Dermis blood vessel endothelial cell (primary cell): ENCODE measurements at places on chromosomes 4 and X. TPM values are rescaled to one million over a fixed set of nuclear protein-coding genes. Genes with fewer than 3 reads are reported as not detected.

- DNase-seq: no peak
These were observed 1418.6 kb downstream of the STIM2 start for GRCh38 chr4:28279249-28279648.

DNA sequence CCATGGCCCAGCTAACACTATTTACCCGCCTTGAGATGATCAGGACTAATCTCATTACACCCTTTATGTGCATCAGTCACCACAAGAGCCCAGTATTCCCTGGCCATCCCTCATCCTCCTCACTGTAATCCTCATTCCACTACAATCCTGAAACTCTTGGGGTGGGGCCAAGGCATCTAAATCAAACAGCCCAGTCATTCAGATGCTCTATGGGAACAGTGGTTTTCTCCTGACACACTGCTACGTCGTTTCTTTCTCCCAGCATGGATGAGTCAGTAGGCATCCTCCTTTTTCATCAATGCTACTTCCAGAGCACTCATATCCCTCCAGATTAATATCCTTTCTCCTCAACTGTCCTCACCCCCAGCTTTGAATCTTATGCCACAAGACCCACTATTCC lies 5.6 kb downstream of the SDAD1 start:
- DNase-seq: peak; percentile 13

AMOT gene
- 2.0 and 7.1 TPM in 2 replicates for total RNA-seq

- no peak for DNase-seq
These were observed 44.7 kb downstream of the PTTG2 start for GRCh38 chr4:38004887-38005286.

DNA sequence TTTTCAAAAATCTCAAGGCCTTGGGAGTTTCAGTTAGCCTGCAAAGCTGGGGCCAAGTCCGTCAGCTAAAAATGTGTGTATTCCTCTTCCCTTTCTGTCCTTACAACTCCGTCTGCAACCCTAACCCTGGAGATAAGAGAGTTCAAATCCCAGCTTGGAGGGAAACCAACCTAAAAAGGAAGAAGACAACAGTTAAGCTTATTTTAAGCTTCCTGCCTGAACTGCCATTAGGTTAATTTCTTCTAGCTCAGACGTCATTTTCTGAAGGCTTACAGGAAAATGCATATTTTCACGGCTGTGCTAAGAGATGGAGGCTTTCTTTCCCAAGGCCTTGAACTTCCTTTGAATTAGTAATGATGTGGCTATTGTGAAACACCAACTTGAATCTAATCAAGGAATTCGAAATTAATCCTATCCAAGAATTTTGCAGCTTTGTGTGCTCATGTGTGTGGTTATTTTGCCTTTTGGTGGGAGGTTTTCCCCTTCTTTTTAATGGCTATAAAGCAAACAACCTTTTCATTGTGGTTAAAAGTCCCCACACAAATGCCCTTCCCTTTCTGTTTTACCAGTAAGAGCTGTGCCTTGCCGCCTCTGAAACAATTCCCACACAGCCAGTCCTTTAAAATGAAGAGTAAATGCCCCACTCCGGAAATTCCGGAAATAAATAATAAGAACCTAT lies 103.5 kb downstream of the IRF2 start:
- DNase-seq: peak; percentile 52

EVC2 gene
- 8.7 and 11.9 TPM in 2 replicates for total RNA-seq

- peak; percentile 61 for DNase-seq
These were observed 11.7 kb upstream of the BCOR start for GRCh38 chrX:40109288-40110008.

SCML1 gene
- total RNA-seq: 6.3 and 10.5 TPM in 2 replicates

- peak; percentile 94 for DNase-seq
These were observed 5.0 kb downstream of the TACC3 start for GRCh38 chr4:1726146-1726934.

TMA16 gene
- total RNA-seq: 27.3 and 32.5 TPM in 2 replicates

GRCh38 chr4:68360231-68360968 lies 10.5 kb upstream of the YTHDC1 start:
- DNase-seq: no peak

DNA sequence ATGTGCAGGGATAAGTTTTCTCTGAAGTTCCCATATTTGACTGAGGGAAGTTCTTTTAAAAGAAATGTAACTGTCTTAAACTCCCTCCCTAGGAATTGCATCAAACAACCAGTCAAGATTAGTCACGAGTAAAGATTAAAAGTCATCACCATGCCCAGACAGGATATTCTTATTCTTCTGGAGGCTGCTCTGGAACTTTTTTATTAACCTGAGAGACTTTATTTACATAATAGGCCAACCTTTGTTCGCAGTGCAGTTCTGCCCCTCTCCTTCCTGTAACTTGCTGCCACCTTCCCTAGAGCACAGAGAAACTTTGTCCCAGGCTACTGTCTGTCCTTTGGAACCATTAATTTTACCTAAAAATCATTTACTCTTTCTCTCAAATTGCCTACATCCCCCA lies 9.8 kb upstream of the HERC3 start:
- no peak for DNase-seq

HOPX gene
- total RNA-seq: 2.6 and 3.1 TPM in 2 replicates

DNA sequence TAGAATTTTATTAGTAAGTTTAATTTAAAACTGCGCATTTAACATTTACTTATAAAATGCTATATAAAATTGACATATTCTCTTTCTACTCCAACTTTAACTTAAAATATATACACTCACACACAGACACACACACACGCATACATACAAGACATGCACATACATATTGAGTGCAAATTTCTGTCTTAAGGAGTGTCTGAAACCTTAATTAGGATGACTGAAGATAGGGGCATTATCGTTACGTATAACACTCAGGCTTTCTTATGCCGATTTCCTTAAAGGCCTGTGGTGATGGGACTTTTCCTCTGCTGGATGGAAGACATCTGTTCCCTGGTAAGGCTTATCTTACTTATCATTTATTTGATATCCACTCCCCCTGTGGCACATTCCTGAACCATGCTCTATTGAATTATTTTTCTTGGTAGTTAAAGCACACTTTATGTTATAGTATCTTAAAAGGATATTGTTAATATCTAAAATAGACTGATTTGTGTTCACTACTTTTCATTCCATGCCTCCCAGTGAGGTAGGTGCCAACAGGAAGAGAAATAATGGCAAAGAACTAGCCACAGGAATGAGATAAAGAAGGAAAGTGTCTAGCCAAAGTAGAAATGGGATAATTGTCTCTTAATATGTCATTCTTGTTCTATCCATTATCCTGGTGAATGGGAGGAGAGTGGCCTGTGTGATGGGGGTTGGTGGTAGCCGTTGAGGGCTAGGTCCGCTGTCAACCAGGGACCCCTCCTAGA lies 92.9 kb upstream of the GPRIN3 start:
- DNase-seq: no peak

- peak; percentile 79 for DNase-seq
These were observed 63.8 kb upstream of the MTM1 start for GRCh38 chrX:150504397-150505182.

GRCh38 chr4:7842384-7843279 lies 97.0 kb downstream of the AFAP1 start:
- DNase-seq: peak; percentile 96

CENPVL1 gene
- not detected in 2 replicates for total RNA-seq

- peak; percentile 74 for DNase-seq
These were observed 140.2 kb upstream of the EDNRA start for GRCh38 chr4:147340591-147341120.

- DNase-seq: no peak
These were observed 142.8 kb downstream of the SLIT2 start for GRCh38 chr4:20394512-20394911.

GRCh38 chrX:24494647-24495075 lies 29.6 kb downstream of the PDK3 start:
- peak; percentile 80 for DNase-seq

P2RY8 gene
- total RNA-seq: 0.17 and 0.79 TPM in 2 replicates

GRCh38 chr4:175456131-175456530 lies 355.9 kb downstream of the GPM6A start:
- no peak for DNase-seq

ANOS1 gene
- 0.17 and 0.47 TPM in 2 replicates for total RNA-seq

GRCh38 chrX:538311-538710 lies 92.3 kb upstream of the SHOX start:
- DNase-seq: no peak

PAK3 gene
- 2.4 and 2.6 TPM in 2 replicates for total RNA-seq
